ENCODE measurements at places on chromosomes 7 and 10.

GRCh38 chr7:103532955-103533354 is 86.9 kb upstream of the SLC26A5 start:
- no peak for DNase-seq

DNA sequence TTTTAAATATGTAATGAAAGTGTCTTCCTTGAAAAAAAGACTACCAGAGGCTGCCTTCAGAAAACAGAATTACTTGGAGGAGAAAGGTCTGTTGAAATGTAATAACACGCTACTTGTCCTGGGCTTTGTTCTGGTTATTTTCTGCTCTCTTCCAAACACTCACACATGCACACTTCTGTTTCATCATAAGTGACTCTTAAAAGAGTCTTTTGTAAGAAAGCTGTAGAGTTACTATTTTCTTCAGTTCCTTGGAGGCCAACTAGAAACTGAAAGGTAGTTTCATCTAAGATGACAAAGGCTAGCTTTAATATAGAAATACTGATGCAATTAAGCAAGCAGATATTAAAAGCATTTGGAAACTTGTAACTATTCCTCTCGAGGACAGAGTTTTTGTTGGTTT is 39.1 kb downstream of the TASOR2 start:
- DNase-seq, result no peak

GRCh38 chr10:84876116-84876999 is 548.0 kb downstream of the CCSER2 start:
- no peak for DNase-seq

GRCh38 chr7:127251465-127252376 is 1.0 kb downstream of the GRM8 start:
- DNase-seq, result no peak

GRCh38 chr7:20310963-20311742 is 19.5 kb upstream of the ITGB8 start:
- DNase-seq, result peak; percentile 11

GRCh38 chr7:151387161-151388006 is 22.5 kb downstream of the WDR86 start:
- no peak for DNase-seq

DNA sequence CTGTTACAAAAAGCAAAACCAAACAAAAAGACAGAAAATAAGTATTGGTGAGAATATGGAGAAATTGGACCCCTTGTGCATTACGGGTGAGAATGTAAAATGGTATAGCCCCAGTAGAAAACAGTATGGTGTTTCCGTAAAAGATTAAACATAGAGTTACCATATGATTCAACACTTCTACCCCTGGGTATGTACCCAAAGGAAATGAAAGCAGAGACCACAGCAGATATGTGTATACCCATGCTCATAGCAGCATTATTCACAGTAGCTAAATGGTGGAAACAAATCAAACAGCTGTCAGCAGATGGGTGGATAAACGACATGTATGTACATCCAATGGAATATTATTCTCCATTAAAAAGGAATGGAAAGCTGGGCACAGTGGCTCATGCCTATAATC is 42.4 kb downstream of the STARD3NL start:
- no peak for DNase-seq

GRCh38 chr7:35691366-35691765 is 3.6 kb downstream of the HERPUD2 start:
- DNase-seq, result peak; percentile 44

GRCh38 chr7:66869660-66870450 is 51.2 kb upstream of the TMEM248 start:
- peak; percentile 54 for DNase-seq

DNA sequence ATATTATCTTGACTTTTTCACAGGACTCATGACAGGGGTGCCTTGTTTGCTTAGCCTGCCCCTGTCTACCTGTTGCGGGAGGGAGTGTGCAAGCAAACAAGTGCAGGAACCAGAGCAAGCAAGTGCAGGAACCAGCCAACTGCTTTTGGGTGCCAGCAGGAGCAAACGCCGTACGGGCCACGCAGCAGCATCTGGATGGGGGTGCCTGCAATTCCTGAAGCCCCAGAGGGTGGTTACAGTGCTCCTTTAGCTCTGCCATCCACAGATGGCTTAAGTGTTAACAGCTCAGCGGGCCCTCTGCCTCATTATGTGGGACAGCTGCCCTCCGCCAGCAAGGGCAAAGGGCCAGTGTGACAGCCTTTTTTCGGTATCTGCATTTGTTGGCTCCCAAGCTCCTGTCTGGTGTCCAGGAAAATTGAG is 83.5 kb downstream of the MICU1 start:
- DNase-seq, result no peak

- DNase-seq, result no peak
Measured at GRCh38 chr10:70582793-70583668, 19.5 kb downstream of the PRF1 start.

DNA sequence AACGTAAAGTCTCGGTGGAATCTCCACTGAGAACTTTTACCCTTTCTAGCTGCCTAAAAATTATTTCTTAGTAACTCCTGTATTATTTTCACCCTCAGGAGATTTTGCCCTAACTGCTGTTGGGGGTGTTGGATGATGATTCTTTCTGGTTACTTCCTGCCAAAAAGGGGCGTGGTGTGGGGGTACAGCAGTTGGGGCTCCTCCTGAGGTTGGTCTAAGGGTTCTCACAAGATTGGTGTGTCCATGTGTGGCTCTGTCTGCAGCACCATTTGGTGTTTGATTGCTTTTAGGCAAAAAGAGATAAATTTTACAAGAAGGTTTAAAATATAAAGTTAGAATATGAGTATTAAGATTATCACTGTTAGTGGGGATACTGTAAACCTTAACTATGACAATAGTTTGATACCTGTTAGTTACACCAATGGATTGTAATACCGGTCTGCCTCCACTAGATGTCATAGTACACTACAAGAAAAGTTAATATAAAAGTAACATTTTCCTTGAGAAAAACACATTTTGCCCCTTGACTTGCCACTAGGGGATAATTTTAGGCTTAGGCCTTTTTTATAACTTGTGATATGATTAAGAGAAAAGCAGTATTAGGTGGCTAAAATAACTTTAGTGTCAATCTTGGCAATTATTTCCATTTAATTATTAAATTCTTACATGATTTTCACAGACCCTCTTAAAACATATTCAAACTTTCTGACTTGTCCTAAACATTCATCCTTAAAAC is 928.7 kb downstream of the IPMK start:
- DNase-seq, result peak; percentile 20

GRCh38 chr10:32982911-32983909 is 25.2 kb upstream of the ITGB1 start:
- no peak for DNase-seq

GRCh38 chr10:116178086-116178605 is 94.9 kb downstream of the GFRA1 start:
- no peak for DNase-seq

DNA sequence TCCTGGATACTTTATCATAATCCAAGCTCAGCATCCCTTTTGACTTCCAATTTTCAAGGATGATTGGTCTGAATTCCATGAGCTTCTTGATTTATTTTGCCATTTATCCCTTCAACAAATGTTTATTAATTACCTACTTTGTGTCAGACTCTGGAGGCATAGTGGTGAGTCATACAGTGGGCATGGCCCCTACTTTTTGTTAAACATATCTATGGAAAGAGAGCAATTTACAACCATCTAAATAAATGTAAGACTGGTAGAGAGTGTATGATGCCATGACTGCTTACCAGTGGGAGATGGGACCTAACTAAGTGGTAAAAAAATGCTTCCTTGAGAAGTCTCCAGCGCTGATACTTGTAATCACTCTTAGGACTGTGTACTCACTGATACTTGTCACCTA is 286.6 kb downstream of the SUGCT start:
- DNase-seq, result no peak

DNA sequence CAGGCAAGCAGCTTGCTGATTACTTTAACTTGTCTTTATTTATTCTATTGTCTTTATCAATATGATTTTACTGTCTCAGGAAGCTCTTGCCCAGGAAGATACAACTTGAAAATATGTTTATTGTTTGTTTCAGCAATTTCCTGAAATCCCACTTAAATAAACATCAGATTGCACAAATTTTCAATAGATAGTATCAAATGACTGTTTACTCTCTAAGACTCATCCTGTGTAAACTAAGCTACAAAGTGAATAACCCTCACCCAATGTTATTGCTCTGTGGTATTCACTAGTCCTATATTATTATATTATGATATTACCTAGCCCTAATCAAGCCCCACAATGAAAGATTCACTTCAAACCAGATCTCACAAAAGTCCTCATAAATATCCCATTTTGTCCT is 130.4 kb upstream of the HPS1 start:
- DNase-seq, result no peak

DNA sequence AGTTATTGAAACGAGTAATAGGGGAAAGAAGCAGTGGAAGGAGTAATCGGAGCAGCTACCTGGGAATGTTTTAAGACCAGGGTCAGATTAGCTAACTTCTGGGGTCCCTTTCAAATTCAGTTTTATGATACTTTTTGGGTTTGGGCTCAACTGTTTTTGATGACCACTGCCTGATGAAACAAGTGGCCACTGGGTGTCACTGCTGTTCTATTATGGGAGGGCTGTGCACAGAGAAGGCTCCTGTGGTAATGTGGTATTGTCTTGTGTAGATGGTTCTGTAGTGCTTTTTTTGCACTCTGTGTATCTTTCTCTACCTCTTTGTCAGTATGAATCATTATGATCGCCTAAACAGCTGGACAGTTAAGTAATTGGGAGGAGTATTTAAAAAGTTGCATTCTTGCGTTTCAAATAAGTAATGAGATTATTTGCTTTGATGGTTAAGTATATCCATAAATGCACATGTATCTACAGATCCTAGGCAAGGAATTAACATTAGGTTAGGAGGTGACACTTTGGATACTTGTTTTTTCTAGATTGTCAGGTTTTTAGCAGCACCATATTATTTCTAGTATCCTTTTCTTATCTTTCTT is 128.4 kb downstream of the ABCA13 start:
- DNase-seq, result no peak

DNA sequence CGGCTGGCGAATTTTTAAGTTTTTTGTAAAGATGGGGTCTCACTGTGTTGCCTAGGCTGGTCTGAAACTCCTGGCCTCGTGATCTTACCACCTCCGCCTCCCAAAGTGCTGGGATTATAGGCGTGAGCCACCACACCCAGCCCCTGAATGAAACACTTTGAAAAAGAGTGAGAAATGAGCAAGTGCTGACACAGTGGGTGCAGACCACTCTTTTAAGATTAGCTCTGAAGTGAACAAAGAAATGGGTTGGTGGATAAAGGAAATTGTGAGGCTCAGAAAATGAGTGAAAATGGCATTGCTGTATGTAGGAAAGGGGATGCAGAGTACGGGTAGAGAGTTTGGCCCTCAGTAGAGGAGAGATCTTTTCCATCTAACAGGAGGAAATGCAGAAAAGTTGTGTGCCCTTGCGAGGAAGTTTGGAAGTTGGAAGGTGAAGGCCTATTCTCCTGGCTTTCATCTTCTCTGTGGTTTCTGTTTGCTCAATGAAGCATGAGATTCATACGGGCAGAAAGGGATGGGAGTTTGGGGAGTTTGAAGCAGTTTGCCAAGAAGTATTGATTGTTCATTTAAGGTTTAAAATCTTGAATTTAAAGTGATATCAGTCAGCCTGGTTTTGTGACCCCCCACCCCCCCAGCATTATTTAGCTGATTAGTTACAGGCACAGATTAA is 11.0 kb downstream of the MAPK8 start:
- no peak for DNase-seq

GRCh38 chr7:22697876-22698606 is 29.0 kb upstream of the IL6 start:
- no peak for DNase-seq

DNA sequence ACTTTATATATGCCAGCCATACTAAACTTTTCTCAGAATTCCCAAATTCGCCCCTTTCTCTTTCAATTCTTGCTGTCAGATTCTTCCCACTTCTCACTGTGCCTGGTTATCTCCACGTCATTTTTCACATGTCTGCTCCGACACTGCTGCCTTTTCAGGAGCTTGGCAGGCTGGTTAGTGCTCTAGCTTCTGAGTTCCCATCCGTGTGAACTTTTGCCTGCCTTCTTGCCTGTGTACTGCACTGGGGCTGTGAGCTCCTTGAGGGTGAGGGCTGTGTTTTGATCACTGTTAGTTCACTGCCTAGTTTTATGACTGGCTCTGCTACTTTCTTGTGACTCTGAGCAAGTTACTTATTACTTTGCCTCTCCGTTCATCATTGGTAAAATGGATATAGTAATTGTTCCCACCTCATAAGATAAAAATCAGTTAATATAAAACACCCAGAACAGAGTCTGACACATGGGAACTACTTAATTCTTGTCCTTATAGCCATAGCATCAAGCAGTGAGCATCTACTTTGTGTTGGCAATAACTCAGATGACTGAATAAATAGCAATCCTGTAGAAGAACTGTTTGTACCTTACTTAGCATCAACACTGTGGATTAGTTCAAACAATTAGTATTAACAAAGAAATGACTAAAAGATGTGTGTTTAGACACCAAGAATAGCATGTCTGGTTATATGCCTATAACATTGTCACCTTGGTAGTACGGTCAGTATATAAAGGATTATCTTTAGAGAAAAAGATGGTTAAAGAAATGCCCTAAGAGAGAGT is 5.5 kb downstream of the GSTO1 start:
- no peak for DNase-seq

DNA sequence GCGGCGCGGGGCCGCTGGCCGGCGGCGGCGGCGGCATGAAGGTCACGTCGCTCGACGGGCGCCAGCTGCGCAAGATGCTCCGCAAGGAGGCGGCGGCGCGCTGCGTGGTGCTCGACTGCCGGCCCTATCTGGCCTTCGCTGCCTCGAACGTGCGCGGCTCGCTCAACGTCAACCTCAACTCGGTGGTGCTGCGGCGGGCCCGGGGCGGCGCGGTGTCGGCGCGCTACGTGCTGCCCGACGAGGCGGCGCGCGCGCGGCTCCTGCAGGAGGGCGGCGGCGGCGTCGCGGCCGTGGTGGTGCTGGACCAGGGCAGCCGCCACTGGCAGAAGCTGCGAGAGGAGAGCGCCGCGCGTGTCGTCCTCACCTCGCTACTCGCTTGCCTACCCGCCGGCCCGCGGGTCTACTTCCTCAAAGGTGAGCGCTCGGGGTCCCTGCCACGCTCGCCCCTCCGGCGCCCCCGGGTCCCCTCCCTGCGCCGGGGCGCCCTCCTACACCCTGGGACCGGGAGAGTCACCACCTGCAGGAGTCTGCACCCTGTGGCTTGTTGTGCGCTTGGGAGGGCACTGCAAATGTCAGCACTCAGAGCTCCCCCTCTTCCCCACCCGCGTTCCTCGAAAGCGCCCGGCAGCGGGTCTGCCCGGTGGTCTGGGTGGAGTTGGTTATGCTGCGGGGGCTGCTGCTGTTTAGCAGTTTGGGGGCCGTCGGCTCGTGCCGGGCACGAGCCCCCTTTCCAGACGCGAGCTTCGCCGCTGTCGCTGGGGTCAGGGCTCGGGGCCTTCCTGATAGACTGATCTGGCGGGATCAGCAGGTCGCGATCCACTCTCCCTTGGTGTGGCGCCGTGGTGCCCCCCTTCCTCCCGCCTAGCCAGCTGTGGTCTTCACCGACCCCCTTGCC is 627 bp downstream of the DUSP5 start:
- peak; percentile 54 for DNase-seq

- no peak for DNase-seq
Measured at GRCh38 chr7:79770970-79771369, 317.5 kb upstream of the MAGI2 start.

GRCh38 chr7:136183981-136184380 is 206.8 kb upstream of the MTPN start:
- no peak for DNase-seq

- DNase-seq, result no peak
Measured at GRCh38 chr7:129778770-129779601, 167.5 kb downstream of the NRF1 start.
